ENCODE measurements at places on chromosomes 11 and 22.

GRCh38 chr11:33263549-33263948 lies 6.4 kb downstream of the HIPK3 start:
- DNase-seq: no peak

DNA sequence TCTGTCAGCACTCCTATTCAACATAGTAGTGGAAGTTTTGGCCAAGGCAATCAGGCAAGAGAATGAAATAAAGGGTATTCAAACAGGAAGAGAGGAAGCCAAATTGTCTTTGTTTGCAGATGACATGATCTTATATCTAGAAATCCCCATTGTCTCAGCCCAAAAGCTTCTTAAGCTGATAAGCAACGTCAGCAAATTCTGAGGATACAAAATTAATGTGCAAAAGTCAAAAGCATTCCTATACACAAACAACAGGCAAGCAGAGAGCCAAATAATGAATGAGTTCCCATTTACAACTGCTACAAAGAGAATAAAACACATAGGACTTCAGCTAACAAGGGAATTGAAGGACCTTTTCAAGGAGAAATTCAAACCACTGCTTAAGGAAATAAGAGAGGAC lies 280.4 kb upstream of the LUZP2 start:
- DNase-seq: no peak

DNA sequence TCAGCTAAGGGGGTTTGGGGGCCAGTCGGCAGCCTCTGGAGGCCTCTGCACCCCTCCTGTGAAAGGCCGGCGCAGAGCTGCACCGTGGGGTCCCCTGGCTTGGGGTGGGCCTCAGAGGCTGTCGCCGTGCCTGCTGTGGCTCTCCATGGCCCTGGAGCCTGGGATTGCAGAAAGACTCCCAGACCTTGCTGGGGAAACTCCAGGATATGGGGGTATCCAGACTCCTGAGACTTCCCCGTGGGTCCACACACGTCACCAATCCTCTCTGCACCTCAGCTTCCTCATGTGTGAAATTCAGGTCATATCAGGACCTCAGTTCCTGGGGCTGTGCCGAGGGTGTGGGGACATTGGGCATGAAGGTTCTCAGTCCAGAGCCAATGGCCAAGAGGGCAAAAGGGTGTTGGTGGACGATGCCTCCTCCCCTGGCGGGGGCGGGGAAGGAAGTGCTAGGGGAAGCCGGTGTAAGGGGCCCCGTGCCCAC lies 97.1 kb downstream of the KCNQ1 start:
- DNase-seq: no peak

DNA sequence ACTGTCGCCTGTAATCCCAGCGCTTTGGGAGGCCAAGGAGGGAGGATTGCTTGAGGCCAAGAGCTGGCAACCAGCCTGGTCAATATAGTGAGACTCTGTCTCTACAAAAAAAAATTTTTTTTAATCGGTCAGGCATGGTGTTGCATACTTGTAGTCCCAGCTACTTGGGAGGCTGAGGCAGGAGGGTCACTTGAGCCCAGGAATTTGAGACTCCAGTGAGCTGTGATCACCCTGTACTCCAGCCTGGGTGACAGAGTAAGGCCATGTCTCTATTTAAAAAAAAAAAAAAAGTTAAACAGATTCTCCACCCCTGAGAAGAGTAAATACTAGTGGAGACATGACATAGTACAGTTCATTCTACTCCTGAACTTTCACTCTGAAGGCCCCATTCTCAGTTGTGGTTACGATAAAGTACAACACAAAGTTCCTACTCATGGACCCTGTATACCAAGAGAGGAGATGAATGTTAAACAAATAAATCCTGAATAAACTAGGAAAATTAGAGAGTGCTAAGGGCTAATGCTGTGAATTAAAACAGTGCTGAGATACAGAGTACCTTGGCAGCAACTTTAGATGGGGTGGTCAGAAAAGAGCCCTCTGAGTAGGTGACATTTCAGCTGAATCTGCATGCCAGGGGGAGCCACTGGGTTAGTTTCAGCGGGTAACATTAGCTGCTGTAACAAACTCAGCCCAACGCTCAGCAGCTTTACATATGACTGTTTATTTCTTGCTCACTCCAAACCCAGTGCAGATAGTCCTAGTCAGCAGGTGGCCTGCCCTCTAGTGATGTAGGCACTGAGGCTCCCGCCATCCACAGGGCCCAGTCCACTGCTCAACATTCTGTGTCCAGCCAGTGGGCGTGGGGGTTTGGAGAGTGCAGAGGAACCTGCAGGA lies 75.1 kb downstream of the DBX1 start:
- DNase-seq: no peak

GRCh38 chr11:117913736-117914397 lies 15.3 kb downstream of the TMPRSS13 start:
- DNase-seq: no peak

DNA sequence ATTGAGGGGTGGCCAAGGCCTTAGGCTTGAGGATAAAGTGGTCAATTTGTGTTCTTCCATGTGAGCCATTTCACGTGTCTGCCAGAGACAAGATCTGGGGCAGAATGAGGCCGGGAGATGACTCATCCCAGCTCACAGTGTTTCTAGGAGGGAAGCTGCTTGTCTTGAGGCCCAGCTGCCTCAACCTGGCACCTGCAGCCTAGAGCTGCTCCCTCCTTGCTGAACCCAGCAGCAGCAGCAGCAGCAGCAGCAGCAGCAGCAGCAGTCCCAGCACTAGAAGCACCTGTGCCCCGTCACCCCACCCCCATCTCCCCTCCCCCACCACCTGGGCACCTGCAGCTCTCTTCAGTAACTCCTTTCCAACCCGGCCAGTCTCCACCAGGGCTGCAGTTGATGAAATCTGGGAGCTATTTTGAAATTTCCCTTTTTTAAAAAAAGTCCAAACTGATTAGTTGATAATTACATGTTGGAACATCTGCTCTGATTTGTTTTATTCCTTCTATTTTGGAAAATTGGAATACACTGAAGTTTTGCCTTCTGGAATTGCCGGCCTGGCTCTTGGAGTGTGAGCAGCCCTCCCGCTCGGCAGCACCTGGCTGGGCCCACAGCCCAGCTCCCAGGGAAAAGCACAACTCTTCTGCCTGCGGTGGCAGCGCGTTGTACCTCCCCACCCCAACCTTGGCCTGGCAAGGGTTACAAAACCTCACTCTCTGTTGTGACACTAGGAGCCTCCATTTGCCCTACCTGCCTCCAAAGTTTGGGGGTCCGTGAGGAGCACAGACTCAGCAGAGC lies 143.5 kb downstream of the NXPE2 start:
- no peak for DNase-seq

GRCh38 chr11:79762279-79762921 lies 321.6 kb upstream of the TENM4 start:
- peak; percentile 43 for DNase-seq

DNA sequence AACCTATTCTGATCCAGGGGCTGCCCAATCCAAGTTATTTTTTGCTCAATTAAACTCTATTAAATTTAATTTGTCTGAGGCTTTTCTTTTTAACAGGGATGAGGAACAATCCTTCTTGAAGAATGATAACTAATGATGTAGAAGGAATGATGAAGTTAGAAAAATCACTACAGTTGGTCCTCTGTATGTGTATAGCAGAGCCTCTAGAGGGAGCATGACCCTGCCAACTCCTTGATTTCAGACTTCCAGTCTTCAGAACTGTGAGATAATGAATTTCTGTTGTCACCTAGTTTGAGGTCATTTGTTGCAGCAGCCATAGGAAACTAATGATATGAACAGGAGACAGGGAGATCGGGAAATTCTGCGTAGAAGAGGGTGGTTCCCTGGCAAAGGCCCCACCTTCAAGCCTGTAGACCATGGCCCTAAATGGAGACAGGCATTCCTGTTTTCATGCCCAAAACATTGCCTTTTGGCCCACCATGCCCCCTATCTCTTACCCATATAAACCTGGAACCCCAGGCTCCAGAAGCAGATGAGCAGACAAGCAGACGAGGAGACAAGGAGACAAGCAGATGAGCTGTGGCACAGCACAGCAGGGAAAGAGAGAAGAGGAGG lies 7.7 kb upstream of the QSER1 start:
- DNase-seq: peak; percentile 61

GRCh38 chr11:69914286-69915150 lies 95.3 kb upstream of the FGF3 start:
- no peak for DNase-seq

- DNase-seq: peak; percentile 56
These were observed 710.9 kb upstream of the FAT3 start for GRCh38 chr11:91513734-91514133.

GRCh38 chr11:73995731-73996130 lies 13.1 kb upstream of the UCP2 start:
- DNase-seq: no peak

- no peak for DNase-seq
These were observed 2.5 kb downstream of the UPK2 start for GRCh38 chr11:118958577-118958976.

DNA sequence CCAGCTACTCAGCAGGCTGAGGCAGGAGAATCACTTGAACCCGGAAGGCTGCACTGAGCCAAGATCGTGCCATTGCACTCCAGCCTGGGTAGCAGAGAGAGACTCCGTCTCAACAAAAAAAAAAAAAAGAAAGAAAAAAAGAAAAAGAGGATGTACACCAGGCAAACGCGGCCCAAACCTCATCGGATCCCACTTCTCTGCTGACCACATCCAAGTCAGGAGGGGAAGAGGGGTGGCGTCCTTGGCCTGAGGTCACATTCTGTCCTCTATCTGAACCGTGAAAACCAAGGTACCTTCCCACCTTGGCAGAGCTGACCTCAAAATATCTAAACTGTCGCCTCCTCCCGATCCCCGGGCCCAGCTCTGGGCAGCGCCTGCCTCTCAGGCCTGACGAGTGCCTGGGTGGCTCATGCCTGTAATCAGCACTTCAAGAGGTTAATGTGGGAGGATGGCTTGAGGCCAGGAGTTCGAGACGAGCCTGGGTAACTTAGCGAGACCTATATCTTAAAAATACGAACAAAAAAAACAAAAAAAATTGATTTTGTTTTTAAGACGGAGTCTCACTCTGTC lies 25.1 kb downstream of the RGL4 start:
- DNase-seq: no peak

DNA sequence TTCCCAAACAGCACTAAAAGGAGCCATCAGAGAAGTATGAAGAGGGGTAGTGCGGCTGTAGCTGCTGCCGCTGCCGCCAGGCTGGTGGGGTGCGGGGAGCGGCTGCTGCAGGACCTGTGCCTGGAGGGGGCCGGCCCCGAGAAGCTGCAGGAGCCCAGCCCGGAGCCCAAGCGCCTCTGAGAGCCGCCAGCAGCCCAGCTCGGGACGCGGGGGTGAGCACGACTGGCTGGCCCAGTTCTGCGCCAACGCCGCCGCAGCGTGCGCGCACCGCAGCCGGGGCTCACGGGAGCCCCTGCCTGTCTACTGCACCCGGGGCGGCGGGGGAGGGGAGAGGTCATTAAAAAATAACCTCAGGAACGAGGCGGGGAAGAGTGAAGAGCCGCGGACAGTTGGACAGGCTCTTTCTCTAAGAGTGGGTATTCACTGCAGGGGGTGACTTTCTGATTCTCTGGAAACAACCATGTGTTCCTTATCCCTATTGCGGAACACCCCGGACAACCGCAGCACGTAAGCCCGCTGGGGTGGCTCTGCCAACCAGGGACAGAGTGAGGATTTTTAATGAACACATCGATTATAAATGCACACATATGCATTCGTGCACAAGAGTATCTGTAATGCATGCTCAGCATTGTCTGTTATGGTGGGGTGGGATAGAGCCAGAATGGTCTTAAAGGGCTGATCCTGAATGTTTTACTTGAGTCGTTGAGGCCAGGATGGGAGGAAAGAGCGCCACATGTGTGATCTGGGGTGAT lies 453 bp downstream of the GAS2 start:
- peak; percentile 33 for DNase-seq

DNA sequence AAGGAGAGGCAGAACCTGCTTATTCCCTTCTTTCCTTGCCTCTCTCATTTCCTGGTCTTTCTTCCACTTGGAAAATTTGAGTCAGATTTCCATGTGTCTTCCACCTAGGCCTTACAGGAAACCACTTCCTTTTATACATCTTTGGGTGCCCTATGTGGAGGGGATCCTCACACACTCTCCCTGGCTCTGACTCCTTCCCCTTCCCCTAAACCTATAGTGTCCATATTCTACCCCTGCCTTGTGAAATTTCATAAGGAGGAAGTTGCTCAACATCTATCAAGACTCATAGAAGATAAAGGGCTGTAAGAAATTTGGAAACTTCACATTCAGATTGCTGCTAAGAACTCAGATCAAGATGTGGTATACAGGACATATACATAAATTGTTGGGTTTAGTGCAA lies 20.4 kb downstream of the TUG1 start:
- no peak for DNase-seq

DNA sequence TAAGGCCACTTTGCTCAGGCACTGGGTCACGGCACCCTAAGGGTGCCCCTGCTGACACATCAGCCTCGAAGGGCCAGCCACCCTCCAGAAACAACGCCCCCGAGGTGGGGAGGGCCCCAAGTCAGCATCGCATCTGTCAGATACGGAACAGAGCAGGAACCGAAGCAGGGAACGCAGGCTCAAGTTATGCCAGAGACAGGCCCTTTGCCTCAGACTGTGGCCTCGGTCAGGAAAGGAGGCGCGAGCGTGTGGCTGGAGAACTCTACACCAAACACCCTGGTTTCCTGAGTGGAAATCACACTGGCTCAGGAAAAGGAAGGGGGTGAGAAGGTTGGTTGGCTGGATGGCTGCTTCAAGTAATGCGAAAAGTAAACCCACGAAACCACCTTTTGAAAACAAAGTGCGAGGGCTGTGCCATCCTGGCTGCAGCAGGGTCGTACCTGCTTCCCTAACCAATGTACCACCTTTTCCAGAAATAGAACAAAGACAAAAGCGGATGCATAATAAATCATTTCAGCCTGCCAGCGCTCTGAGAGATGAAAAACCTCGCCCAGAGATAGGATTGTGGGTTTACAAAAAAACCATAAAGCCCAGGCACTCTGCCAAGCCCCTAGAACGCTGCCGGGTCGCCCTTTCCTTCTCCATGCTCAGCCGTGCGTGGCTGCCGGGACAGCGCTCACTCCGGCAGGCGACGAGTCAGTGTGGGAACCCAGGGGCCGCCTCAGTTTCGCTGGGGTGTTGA lies 38.6 kb downstream of the TRMU start:
- DNase-seq: no peak

GRCh38 chr11:121802542-121802941 lies 313.5 kb downstream of the BLID start:
- no peak for DNase-seq

- DNase-seq: no peak
These were observed 47.4 kb upstream of the RAB1B start for GRCh38 chr11:66221012-66221411.

DNA sequence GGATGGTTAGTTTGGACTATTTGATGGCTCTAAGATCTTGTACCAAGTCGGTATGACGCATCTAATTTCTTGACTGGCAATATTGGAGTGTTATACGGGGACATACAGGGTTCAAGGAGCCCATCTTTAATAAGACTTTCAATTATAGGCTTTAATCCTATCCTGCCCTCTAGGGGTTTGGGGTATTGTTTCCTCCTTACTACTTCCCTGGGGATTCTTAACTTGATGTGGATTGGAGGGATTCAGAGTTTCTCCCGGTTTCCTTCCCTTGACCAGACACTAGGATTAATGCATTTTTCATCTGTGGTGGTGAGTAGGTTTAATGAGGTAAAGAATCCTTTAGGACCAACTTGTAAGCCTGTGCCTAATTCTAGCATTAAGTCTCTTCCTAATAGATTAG lies 18.8 kb downstream of the CYP2D6 start:
- peak; percentile 43 for DNase-seq

GRCh38 chr11:110119317-110119716 lies 26.1 kb downstream of the ZC3H12C start:
- no peak for DNase-seq

GRCh38 chr11:61917334-61918109 lies at the start of gene RAB3IL1:
Gene RAB3IL1, minus strand, starts transcription at chr11:61917566. Its CDS starts 199 bp downstream, at chr11:61917367.
- DNase-seq: peak; percentile 72

Data from A673 (cell line).